ENCODE measurements at places on chromosomes 1 and 21.

GRCh38 chr1:56309065-56309464 is 270.3 kb downstream of the PLPP3 start:
- DNase-seq = no peak

DNA sequence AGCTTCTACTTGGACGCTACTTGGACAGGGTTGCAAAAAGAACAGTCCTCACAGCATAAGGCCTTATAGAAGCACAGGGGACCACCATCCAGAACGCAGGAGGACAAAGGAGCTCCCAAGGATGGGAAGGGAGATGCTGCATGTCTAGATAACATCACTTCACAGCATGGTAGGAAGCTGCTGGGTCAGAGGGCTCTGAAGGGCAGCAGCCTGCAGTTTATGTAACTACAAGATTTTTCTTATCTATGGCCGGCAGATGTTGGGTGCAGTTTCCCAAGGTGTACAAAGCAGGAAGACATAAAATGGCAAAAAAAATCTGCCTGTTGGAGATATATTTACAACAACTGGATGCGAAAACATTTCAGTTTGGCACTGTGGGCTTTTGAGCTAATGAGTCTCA is 45.3 kb upstream of the SLC5A9 start:
- no peak for DNase-seq

- DNase-seq = no peak
These were observed 49.3 kb upstream of the RABGAP1L start for GRCh38 chr1:174110053-174110452.

- peak; percentile 38 for DNase-seq
These were observed 10.9 kb downstream of the TNFRSF25 start for GRCh38 chr1:6454856-6455751.

DNA sequence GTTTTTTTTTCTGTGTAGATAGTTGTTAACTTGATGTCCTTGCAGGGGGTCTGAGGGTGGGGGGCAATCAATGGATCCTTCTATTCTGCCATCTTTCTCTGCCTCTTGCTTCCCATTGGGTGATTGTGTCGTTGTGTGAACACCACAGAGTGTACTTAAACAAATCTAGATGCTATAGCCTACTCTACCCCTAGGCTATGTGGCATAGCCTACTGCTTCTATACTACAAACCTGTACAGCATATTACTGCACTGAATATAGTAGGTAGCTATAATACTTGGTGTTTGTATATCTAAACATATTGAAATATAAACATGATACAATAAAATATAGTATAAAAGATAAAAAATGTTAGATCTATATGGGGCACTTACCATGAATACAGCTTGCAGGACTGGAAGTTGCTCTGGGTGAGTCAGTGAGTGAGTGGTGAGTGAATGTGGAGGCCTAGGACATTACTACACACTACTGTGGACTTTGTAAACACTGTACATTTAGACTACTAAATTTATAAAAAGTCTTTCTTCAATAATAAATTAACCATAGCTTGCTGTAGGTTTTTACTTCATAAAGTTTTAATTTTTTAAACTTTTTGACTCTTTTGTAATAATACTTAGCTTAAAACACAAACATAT is 105.4 kb downstream of the CENPF start:
- DNase-seq = no peak

GRCh38 chr1:12140515-12141162 is 26.2 kb upstream of the TNFRSF1B start:
- no peak for DNase-seq
